CD4-positive, CD25-positive, alpha-beta regulatory T cell (primary cell): ENCODE measurements at places on chromosomes 4 and X. TPM values are rescaled to one million over a fixed set of nuclear protein-coding genes. Genes with fewer than 3 reads are reported as not detected.
A peak's percentile ranks its signal among the peaks of the same experiment; 100 is the strongest.

- H3K27me3 ChIP-seq = no peaks in the 10 kb centered on the region
- no peak overlapping the region for H3K4me3 ChIP-seq
- DNase-seq = no peak
- no peak overlapping the region for H3K27ac ChIP-seq
- peaks cover 21% of the 10 kb centered on the region for H3K36me3 ChIP-seq
These were observed 62.8 kb downstream of the FAM193A start for GRCh38 chr4:2599304-2599654.

The SPATA4 gene
- total RNA-seq = not detected

DNA sequence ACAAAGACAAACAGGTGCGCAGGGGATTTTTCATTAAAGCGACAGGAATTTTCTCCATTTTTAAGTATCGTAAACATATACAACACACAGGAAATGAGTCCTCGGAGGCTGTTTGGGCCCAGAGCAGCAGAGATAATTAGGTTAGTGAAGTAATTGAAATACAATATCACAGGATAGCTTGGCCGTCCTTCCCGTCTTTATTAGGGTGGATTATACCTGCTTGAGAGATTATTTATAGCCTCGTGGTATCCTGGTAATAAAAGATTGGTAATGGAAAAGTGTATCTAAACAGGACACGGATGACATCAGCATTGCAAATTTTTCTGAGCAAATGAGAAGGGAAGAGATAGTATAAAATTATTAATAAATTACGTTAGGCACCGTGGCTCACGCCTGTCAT, 68.2 kb downstream of the CRLF2 start:
- H3K4me1 ChIP-seq = no peaks in the 10 kb centered on the region
- no peak overlapping the region for H3K27ac ChIP-seq
- no peak overlapping the region for H3K4me3 ChIP-seq
- no peaks in the 10 kb centered on the region for H3K27me3 ChIP-seq
- no peaks in the 10 kb centered on the region for H3K36me3 ChIP-seq

- no peak for DNase-seq
- H3K27ac ChIP-seq = no peak overlapping the region
- H3K27me3 ChIP-seq = no peaks in the 10 kb centered on the region
- no peaks in the 10 kb centered on the region for H3K4me1 ChIP-seq
These were observed 36.3 kb upstream of the SPINK2 start for GRCh38 chr4:56857601-56858309.

DNA sequence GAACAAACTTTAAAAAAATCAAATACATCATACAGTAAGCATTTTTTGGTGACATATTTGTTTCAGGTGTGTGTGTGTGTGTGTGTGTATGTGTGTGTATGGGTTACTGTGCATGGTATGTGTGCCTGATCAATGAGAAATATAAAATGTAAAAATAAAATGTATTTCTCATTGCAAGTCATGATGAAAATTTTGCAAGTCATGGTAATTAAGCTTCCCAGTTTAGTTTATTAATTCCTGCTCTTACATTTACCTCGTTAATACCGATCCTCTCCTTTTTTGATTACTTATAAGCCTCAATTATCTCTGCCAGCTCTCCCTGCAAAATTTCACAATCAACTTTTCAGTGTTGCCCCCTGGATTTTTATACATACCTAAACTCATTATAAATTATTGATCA, 114.6 kb upstream of the ADGRL3 start:
- H3K36me3 ChIP-seq = no peaks in the 10 kb centered on the region
- no peaks in the 10 kb centered on the region for H3K4me1 ChIP-seq
- H3K4me3 ChIP-seq = no peak overlapping the region
- H3K27me3 ChIP-seq = no peaks in the 10 kb centered on the region
- no peak overlapping the region for H3K27ac ChIP-seq

The AFP gene
- not detected for total RNA-seq

DNA sequence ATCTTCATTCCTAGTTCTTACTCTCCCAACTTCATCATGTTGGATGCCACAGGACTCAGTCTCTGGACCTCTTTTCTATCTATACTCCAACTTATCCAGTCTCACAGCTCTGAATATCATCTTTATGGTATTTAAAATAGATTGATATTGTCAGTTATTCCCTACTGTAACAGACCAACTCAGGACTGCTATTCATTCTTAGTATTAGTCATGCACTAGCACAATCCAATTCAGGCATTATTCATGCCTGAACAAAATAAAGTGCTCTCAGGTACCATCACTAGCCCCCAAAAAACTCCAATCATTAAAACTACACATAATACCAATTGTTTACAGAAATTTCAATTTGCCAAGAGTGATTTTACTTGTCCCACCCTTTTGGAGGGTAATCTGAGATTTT, 37.7 kb downstream of the FRYL start:
- no peaks in the 10 kb centered on the region for H3K27me3 ChIP-seq
- peaks cover 37% of the 10 kb centered on the region for H3K4me1 ChIP-seq
- H3K36me3 ChIP-seq = no peaks in the 10 kb centered on the region
- no peak for DNase-seq
- peak overlapping the region; percentile 52 for H3K4me3 ChIP-seq

DNA sequence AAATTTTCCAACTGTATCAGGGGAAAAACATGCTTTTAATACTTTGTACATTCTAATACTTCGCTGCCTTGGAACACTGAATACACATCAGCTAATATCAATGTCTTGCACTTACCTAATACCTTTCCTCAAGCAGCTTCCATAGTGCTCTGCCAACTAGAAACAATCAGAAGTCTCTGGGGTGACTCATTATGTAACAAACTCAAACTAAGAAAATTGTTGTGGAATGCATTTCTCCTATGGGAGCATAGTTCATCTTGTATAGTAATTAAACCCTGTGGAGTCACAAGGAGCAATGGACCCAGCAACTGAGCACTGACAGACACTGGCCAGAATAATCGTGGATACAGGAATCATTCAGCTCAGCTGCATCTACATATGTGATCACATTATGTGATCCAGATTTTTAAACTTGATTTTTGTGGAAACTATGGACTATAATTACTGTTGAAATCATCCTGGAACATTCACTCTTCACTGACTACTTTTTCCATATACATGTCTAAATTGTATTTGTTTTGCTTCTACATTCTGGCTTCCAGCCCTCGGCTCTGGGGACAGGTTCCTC, 496.9 kb downstream of the TMA16 start:
- H3K27ac ChIP-seq = no peak overlapping the region
- H3K27me3 ChIP-seq = no peaks in the 10 kb centered on the region
- H3K36me3 ChIP-seq = no peaks in the 10 kb centered on the region
- H3K4me3 ChIP-seq = no peak overlapping the region
- no peak for DNase-seq
- H3K4me1 ChIP-seq = no peaks in the 10 kb centered on the region

- no peaks in the 10 kb centered on the region for H3K36me3 ChIP-seq
- DNase-seq = no peak
- no peaks in the 10 kb centered on the region for H3K27me3 ChIP-seq
- no peaks in the 10 kb centered on the region for H3K4me1 ChIP-seq
These were observed 100.9 kb downstream of the LCORL start for GRCh38 chr4:17920681-17921080.

GRCh38 chr4:17681281-17682221, 67.1 kb downstream of the MED28 start:
- H3K36me3 ChIP-seq = no peaks in the 10 kb centered on the region
- H3K4me3 ChIP-seq = no peak overlapping the region
- DNase-seq = no peak
- H3K27me3 ChIP-seq = no peaks in the 10 kb centered on the region

GRCh38 chrX:72045552-72046277, 86.0 kb downstream of the RTL5 start:
- H3K4me3 ChIP-seq = peak overlapping the region; percentile 53
- DNase-seq = no peak
- no peak overlapping the region for H3K27ac ChIP-seq
- no peaks in the 10 kb centered on the region for H3K27me3 ChIP-seq
- peaks cover 14% of the 10 kb centered on the region for H3K4me1 ChIP-seq

DNA sequence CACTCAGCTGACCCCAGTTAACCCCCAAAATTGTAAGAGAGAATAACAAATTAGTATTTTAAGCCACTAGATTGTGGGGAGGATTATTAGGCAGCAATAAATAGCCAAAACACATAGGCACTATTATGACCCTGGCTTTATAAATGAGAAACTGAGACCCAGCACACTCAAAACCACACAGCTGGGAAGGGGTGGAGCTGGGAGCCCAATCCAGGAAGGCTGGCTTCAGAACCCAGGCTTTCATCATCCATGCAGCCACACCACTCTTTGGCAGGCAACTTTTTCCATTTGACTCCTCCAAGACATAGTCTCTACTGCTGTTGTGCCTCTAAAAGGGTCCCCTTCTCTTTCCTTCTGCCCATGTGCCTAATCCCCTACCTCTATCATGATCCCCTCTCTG, 253.8 kb downstream of the DHX15 start:
- H3K4me1 ChIP-seq = no peaks in the 10 kb centered on the region
- H3K36me3 ChIP-seq = no peaks in the 10 kb centered on the region
- H3K4me3 ChIP-seq = no peak overlapping the region
- H3K27me3 ChIP-seq = no peaks in the 10 kb centered on the region
- no peak for DNase-seq
